ENCODE measurements at places on chromosomes 5 and 9.

DNA sequence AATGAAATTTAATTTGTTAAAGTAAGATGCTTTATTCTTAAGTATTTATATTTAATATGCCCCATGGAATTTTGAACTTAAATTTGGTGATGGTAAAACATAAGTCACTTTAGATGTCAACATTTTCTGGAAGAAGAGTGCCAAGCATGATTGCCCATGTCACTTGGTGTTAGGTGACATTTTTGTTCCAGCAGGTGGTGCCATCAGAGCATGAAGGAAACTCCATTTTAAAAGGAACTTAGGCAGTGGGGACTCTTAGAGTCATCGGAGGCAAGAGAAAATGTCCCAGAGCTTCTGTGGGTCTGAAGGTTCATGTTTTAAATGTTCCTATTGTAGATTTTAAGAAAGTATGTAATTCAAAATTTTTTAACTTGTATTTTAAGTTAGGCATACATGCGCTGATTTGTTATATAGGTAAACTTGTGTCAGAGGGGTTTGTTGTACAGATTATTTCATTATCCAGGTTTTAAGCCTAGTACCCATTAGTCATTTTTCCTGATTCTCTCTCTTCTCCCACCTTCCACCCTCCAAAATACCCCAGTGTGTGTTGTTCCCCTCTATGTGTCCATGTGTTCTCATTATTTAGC is 789.3 kb downstream of the SEMA5A start:
- peak; percentile 77 for DNase-seq

GRCh38 chr9:19442240-19442639 is 33.4 kb downstream of the ACER2 start:
- DNase-seq, result no peak

DNA sequence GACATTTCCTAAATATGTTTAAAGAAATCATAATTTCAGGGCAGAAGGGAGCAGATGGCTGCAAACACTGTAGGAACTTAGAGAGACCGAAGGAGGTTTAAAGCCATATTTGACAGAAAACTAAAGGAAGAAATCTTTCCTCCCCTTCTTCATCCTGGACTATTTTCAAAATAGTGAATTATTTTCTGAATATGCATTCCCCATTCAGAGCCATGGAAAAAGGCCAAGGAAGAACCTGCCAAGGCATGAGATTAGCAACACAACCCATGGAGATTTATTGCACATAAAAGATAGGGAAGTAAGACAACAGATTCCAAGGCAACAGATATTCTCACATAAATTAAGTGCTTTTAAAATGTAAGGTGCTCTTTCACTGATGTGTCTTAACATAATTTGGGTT is 233.3 kb upstream of the ADAMTS16 start:
- no peak for DNase-seq

GRCh38 chr9:36113999-36114398 is 22.5 kb upstream of the GLIPR2 start:
- no peak for DNase-seq

GRCh38 chr5:14783691-14784090 is 87.9 kb downstream of the ANKH start:
- no peak for DNase-seq

DNA sequence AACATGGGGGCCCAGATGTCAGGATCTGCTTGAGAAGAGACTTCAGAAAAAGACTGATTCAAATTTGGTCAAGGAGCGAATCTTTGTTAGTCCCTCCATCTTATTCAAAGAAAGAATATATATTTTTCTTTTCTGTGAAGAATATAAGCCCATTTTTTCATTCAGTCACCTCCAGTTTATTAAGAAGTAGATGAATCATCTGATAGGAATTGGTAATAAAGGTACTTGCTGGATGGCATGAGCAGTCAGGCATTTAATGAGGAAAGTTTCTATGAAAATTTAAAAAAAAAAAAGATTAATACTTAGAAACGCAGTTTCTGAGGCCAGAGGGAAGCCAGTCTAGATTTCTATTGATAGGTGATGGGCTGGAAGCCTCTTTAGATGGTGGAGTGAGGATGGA is 373.1 kb upstream of the SMC2 start:
- no peak for DNase-seq

DNA sequence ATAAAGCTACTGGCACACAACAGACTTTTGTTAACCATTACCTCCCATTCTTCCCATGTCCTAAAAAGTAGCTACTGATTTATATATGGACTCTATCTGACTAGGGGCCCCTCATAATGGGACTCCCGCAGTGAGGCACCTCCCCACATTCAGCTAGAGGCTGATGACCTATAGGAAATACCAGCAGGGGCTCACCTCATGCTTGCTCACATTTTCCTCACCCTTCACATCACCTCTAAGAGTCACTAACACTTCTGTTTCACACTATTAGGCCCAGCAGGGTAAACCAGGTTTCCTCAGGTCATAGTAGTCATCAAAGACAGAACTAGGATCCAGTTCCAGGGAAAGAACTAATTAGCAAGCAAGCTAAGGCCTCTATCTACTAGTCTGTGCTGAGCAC is 60.7 kb downstream of the PRELID2 start:
- DNase-seq, result no peak

- peak; percentile 30 for DNase-seq
These were observed 106.7 kb downstream of the SMIM15 start for GRCh38 chr5:61055434-61056006.

GRCh38 chr9:135581636-135582426 is 20.3 kb downstream of the PAEP start:
- DNase-seq, result no peak
